ENCODE measurements at places on chromosomes 2 and 18.

GRCh38 chr2:150811259-150811855 is 323.9 kb upstream of the RND3 start:
- no peak for DNase-seq

GRCh38 chr2:64683771-64684510 is 30.2 kb upstream of the SERTAD2 start:
- DNase-seq: no peak

- DNase-seq: no peak
Measured at GRCh38 chr2:31329081-31329625, 85.4 kb downstream of the XDH start.

DNA sequence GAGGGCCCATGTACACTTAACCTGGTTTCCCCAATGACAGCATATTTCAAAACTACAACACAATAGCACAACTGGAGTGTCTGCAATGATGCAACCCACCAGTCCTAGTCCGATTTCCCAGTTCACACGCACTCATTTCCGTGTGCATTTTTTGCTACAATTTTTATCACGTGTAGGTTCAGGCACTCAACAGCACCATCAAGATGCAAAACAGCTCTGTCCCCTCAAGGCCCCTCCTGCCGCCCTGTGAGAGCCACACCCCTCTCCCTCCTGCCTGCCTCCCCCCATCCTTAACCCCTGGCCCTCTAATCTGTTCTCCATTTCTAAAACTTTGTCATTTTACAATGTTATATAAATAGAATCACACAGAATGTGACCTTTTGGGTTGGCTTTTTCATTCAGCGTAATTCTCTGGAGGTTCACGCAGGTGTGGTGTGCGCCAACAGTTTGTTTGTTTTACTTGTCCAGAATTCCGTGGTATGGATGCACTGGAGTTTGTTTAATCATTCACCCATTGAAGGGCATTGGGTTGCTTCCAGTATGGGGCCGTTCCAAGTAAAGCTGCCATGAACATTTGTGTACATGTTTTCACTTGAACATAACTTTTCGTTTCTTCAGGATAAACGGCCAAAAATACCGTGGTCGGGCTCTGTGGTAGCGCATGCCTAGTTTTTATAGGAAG is 8.4 kb downstream of the KCNIP3 start:
- no peak for DNase-seq

GRCh38 chr2:36394804-36395203 is 39.2 kb downstream of the CRIM1 start:
- no peak for DNase-seq

DNA sequence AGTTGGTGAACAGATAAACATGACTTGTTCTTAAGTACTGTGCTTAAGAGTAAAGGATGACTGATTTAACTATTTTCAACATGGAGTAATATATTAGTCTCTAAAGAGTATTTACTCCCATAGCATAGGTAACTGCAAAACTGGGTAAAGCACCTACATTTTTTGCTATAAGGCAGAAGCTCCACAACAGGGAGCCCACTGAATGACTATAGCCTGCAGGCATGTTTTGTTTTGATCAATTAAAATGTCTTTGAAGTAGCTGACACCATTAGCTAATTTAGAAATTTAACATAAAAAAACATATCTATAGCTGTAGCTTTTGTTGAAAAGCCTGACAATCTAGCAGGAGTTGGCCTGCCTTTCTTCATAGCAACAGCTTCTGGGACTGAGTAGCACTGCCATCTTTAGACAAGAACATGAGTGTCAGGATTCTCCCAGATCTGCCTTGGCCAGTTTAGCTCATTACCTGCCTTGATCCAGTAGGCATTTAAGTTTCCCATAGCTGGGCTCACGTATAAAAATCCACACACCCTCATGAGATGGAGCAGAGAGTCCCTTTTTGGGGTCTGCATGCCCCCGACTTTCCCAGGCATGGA is 1935.1 kb upstream of the PIK3C3 start:
- DNase-seq: no peak

DNA sequence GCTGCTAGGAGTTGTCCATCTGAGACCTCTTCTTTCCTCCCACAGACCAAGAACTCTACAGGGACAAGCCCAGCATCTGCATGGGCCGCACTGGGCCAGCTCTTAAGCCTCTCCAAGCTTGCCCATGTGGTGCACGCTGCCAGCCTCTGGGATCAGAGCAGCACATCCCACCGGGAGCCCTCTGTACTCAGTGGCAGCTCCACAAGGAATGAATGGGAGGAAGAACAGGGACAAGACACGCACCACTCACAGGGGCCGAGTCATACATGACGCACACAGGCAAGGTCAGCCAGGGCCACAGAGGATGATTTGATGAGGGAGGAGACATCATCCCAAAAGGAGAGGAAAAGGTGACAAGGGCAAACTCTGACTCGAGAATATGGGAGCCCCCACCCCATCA is 268.3 kb downstream of the KLHL29 start:
- DNase-seq: no peak

DNA sequence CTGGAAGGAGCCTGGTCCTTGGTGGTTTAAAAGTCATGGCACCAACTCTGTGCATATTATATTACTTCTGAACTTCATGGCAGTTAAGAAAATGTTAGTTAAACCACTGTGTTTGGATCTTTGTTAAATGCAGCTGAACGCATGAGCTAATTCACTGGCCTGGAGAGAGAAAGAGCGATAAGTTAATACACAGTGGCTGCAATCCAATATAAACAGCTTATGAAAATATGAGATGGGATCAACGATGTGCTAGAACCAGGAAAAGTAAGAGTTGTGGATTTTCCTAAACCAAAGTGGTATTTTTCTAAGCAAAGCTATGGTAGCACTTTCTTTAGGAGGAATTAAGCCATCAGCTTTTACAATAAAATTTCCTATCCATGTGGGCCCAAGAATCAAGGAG is 326.7 kb downstream of the MTX2 start:
- no peak for DNase-seq

DNA sequence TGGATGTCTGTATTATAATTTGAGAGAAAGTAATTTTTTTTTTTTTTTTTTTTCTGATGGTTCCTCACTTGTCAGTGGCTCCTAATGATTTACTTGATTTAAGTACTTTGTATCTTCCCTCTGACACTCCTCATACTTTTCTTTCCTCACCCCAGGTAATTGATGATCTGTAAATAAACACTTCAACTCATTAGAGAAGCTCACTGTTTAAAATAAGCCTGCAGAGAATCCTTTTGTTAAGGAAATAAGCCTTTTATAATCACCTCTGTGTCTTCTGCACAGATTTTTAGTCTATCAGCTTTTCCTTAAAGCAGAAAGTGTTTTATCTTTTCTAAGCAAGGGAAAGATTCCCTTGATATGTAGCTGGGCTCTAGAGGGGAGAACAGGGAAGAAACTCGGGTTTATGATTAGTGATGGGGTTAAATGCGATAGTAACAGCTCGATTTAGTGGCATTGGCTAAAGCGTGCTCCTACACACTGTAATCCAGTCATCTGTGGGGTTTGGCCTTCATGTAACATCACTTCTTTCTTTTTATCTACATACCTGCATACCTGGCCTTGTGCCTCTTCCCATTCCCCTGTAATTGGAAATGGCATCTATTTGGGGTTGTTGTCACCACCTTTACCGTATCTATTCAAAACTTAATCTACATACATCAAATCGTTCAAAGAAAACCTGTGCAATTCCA is 60.1 kb upstream of the LRRTM1 start:
- no peak for DNase-seq

- DNase-seq: no peak
Measured at GRCh38 chr2:81327911-81328310, 1023.4 kb upstream of the LRRTM1 start.

DNA sequence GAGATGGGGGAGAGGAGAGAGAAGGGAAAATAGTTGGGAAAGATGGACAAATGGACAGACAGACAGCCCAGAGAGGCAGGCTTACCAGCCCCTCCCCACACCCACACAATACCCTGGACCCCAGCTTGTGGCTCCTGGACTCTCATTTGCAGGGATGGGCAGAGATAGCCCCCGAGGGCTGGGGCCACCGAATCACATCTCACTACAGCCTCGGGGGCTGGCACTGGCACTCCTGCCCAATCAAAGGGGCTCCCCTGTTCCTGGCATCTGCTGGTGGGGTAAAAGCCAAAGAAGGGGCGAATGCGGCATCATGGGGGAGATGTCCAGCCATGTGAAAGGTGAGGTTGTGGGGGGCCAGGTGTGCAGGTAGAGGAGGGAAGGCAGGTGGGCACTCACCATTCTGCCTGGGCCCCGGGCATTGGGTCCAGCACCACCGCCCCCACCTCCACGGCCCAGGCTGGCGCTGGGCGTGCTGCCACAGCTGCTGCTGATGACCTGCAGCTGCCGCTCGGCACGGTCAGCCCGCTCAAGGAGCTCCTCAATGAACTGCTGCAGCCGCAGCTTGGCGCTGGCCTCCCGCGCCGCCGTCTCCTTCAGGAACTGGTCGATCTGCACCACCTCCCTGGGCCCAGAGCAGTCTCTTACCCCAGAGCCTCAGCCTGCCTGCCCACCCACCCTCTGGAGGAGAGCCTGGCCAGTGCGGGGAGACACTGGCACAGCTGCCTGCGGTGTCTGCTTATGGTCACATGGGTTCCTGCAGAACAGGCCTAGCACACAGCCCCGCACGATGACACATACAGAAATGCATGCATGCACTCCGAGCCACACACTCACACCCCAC is 18.0 kb downstream of the FBXO41 start:
- no peak for DNase-seq

GRCh38 chr2:208250388-208250787 is 4.5 kb downstream of the IDH1 start:
- no peak for DNase-seq

DNA sequence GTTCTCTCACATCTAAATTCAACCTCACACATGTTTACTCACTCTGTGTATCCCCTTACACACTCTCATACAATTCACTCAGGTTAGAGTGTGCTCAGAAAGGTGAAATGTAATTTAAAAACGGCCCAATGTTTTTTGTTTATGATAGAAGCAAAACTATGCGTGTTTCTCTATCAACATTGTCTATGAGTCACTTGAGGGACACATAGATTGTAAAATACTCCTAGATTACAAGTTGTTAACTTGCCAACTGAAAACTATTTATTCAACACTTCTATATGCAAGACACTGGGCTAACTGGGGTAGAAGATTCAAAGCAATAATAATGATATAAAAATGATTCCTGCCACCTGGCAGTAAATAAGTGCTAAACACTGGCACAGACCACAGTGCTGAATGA is 24.6 kb downstream of the CCDC195 start:
- DNase-seq: no peak
